ENCODE measurements at places on chromosomes 5 and 9.

DNA sequence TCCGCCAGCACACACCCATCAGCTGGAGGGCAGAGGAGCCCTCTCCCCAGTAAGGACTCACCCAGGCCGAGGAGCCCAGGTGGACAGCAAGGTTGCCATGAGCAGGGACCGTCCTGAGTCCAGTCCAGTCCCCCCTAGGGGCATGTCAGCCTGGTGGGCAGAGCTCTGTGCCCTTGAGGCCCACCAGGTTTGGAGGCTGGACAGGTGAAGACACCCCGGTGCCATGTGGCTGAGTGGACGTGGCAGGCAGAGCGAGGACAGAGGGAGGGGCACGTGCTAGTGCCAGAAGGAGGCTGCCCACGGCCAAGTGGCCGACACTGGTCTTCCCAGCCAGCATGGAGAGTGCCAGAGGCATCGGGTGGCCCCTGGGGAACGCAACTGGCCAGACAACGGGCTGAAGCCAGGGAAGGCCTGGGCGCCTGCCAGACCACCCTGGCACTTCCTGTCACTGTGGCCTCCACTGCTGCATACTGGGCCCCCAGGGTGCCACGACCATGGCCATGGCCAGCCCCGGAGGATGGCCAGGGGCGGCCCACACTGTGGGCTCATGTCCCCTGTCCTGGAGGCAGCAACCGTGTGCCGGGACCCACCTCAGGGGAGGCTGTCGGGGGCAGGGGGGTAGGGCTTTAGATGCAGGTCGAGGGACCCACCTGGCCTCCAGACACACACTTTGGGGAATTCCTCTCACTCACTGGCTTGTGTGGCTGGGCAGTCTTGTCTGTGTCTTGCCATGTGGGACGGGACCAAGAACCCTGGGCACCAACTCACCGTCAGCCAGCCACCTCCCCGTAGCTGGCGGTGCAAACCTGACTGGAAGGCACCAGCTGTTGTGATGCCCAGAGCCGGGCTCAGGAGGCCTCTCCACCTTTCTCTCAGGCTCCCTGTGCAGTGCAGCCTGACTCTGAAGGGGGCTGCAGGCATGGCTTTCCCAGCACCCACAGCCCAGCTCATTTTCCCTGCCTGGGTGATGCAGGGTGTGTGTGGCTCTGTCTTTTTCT lies 42.3 kb upstream of the LPCAT1 start:
- DNase-seq: no peak

DNA sequence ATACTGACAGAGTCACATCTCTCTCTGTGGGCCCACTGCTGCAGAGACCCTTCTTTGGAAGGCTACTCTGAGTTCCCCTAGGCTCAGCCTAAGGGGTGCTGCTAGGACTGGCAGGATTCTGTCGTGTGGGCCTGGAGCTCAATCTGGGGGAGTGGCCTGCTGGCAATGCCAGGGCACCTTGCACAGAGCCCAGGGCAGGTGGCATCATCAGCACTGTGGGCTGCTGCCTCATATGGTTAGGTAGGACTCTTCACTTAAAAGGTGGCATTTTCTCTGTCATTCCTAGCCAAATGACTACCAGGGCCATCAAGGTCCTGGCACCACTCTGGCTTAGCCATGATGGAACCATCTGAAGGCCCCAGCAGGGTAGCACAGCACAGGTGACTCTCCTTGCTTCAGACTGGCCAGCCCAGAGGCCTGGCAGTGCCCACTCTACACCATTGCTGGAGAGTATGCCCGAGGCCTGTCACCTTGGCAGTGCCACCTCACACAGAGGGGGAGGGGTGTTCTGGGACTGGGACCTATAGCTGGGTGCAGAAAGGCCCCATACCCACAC lies 21.9 kb downstream of the PITX1 start:
- DNase-seq: peak; percentile 63

GRCh38 chr5:104295991-104296390 lies 733.4 kb upstream of the NUDT12 start:
- DNase-seq: no peak

DNA sequence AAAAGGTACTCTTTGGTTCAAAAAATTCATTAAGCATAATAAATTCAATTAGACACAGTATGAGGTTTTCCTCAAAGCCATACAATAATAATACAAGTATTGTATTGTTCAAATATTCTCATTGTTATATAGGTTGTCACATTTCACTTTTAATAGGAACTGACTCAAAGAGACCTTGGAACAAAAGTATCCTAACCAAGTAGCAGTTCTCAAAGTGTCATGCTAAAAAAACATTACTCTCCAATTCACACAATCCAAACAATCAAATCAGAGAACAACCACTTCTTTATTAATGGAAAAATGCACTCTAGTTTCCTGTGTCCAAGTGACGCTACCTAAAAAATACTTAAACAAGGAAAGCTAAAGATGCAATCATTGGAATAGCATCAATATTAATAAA lies 115.4 kb downstream of the DENND1A start:
- no peak for DNase-seq

GRCh38 chr5:58938563-58939424 lies 355.9 kb downstream of the RAB3C start:
- no peak for DNase-seq

DNA sequence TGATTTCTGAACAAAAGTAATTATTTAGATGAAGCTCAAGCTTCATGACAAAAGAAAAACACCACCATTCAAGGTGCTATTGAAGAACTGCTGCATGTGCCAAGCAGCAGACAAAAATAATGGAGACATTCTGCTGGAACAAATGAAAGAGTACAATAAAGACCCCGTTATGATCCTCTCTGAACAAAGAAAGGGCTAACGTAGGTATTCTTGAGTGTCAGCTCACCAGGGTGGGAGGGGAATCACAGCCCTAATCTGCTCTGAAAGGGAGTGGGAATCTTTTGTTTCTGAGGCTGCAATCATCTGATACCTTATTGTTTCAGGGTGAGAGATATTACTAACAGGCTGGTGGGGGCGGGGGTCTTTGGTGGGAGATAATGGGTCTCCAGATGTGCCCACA lies 15.4 kb downstream of the CEMIP2 start:
- no peak for DNase-seq

DNA sequence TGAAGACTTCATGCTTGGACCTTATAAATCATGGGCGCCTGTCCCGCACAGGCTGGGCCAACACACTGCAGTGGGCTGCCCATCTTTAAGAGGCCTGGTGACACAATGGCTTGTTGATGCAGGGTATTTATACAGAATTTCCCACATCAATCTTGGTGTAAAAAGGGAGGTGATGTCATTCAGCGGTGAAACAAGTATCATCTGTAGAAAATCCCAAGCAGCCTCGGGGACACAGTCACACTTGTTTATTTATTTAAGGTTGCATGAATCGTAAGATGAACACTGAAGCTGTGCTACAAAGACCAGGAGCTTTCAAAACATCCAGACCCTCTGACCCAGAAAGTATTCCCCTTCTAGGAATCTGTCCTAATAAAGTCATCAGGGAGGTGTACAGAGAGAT lies 40.5 kb downstream of the SMIM23 start:
- DNase-seq: no peak

DNA sequence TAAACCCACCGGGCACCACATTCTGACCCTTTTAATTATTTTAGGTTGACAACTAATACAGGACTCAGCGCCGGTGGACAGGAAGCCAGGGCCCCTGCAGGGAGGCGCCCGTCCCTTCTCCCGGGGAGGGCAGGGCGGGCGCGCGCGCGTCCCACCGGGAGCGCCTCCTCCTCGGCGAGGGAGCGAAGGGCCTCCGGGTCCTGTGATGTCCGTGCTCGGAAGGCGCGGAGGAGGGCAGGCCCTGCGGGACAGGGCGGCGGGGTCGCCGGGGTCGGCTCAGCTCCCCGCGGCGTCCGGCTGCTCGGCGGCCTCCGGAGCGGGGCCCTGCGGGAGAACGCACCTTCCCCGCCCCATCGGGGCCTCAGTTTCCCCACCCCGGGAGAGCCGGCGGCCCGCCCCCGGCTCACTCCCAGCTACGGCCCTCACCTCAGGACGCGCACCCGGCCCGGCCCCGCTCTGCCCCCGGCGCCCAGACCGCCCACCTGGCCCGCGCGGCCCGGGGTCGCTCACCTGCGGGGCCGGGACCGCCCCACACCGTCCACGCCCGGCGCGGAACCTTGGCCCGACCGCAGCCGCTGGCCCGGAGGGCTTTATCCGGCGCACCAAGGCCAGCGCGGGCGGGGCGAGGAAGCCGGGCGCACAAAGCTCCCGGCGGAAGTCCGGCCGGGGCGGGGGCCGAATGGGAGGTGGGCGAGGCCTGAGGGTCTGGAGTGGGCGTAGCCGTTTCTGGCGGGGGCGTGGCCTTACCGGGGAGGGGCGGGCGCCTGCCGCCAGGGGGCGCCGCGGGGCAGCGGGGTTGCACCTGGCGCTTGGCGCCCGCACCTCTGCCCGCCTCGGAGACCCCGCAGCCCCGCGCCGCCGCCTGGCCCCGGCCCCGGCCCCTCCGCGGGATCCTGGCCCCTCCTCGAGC lies at the start of the genes EXD3 and NOXA1:
Gene EXD3 (minus strand): TSS at position 559 of the 910 bp plus-strand sequence. CDS start 27,805 bp downstream, outside the sequence.
Gene NOXA1 (plus strand): TSS at position 790 of the 910 bp plus-strand sequence. CDS start 137 bp downstream, outside the sequence.
- peak; percentile 96 for DNase-seq

DNA sequence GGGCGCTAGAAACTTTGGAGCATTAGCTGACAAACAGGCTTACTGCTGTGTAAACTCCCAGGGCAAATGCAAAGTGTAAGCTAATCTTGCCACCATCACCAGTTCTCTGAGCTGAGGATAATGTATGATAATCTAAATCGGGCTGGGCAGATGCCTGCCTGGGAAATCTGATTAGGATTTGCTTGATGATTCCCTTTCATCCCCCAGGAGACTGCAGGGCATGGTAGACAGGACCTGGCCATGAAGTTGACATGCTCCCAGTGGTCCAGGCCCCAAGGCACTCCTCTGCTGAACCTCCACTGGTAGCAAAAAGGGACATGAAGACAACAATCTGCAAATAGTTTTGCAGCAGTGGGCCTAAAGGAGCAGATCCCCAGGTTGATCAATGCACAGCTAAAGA lies 317.5 kb downstream of the SPOCK1 start:
- DNase-seq: no peak

DNA sequence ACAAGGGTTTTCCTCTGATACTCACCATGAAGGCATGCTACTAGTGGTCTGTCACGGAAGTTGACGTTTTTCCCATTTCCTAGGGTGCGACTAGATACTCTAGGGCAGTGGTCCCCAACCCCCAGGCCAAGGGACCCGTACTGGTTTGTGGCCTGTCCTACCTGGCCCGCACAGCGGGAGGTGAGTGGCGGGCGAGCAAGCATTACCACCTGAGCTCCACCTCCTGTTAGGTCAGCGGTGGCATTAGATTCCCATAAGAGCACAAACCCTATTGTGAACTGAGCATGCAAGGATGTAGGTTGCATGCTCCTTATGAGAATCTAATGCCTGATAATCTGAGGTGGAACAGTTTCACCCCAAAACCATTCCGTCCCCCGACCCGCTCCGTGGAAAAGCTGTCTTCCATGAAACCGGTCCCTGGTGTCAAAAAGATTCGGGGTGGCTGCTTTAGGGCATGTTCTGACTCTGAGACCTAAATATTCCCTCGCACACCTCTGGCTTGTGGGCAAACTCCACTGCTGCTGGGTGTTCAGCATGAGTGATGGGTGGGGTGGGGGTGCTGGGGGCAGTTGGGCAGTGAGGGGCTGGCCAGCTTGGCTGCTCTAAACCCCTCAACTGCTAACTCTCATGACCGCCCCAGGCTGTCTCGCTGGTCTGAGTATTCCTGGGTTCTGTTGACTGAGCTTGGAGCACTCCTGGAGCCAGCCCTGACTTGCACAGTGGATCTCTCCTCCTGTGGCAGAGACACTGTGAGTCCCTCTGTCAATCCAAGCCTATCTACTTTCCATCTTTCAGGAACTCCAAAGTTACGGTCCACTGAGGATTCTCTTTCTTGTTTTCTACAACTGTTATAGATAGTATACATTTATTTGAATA lies 78.3 kb upstream of the NEK6 start:
- no peak for DNase-seq

Data from cardiac septum (tissue), 1 donor.